ENCODE measurements at places on chromosomes 4 and X.

DNA sequence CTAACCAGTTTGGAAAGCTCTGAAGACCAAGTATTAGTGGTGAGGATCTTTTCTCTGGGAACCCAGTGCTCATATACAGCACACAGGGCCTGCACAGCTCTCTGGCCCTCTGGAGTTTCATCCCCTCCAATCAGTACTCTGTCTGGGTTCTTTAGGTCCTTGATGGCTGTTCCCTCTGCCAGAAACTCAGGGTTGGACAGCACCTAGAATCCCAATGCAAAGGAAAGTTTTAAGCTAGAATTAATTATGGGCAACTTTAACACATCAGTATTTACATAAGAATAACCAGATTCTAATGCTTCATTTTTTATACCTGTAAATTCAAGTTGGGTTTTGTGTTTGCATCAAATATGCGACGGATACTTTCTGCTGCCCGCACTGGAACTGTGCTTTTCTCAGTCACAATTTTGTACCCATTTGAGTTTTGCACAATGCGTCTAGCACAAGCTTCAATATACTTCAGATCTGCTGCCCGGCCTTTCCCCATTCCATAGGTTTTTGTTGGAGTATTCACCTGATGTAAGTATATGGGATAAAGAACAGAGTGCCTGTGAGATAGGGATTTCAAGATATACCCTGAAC, 16.8 kb downstream of the UGDH start:
- DNase-seq: no peak

GRCh38 chr4:149885896-149886295, 70.3 kb upstream of the IQCM start:
- no peak for DNase-seq

GRCh38 chr4:108361446-108361820, 192.7 kb upstream of the LEF1 start:
- no peak for DNase-seq

DNA sequence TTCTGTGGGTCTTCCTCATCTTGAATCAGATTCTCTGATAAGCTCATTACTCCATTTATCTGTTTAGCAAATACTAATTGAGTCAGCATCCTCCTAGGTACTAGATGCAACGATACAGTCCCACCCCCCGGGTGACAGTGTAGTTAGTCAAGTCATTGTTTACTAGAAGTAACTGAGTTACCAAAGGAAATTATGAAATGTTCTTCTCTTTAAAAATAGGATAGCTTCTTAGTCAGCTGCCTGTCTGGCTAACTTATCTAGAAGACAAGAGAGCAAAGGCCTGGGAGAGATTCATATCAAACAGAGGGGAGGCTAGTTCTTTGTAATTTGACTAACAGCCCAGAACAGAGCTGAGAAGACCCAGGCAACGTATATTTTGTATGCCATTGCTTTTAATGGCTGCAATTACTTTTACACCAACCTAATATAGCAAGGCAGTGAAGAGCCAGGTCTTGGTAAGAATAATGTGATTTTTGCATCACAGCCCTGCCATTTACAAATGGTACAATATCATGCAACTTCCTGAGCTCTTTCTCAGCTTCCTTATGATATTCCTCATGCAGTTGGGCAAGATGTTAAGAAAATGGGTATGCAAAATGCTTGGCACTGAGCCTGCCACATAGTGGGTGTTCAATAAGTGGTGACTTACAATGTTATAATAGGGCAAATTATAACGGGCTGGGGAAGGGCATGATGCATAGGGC, 149.9 kb downstream of the CHIC2 start:
- no peak for DNase-seq

- DNase-seq: no peak
Observed at GRCh38 chrX:12819222-12819621, 28.0 kb downstream of the PRPS2 start.

DNA sequence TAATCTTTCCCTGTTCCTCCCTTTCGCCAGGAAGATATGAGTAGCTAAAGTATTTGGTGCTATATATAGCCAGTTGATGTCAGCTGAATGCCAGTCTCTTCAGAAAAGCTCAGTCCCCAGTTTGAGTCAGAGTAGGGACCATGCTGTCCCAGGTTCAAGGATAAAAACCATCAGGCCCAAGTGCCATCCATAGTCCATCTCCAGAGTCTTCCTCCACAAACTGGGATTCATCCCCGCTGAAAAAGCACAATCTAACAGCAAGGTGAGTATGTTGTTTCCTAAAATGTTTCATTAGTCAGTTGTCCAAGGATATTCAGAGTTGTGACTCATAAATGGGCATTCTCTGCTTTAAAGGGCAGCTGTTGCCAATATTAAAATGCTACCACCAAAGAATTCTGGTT, at the start of gene MYOZ2:
Gene MYOZ2 (plus strand): TSS at position 112 of the 401 bp plus-strand sequence. CDS start 694 bp downstream, outside the sequence.
- no peak for DNase-seq

DNA sequence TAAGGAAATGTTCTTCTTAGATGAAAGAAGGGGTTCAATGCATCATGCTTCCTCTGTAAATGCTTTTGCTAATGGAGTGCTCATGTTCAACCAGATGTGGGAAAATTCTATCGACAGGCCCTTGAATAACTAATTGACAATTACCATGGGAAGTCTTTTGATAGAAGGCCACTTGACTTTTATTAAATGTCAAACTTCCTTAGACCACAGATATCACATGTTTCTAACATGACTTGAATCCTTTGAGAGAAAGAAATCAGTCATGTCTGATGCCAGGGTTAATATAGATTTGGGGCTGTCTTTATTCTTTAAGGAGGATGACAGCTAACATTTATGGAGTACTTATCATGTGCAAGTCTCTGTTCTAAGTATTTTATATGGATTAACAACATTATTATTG, 280.1 kb downstream of the DCHS2 start:
- DNase-seq: no peak

- DNase-seq: no peak
Observed at GRCh38 chr4:25943312-25943711, 29.3 kb downstream of the SMIM20 start.

DNA sequence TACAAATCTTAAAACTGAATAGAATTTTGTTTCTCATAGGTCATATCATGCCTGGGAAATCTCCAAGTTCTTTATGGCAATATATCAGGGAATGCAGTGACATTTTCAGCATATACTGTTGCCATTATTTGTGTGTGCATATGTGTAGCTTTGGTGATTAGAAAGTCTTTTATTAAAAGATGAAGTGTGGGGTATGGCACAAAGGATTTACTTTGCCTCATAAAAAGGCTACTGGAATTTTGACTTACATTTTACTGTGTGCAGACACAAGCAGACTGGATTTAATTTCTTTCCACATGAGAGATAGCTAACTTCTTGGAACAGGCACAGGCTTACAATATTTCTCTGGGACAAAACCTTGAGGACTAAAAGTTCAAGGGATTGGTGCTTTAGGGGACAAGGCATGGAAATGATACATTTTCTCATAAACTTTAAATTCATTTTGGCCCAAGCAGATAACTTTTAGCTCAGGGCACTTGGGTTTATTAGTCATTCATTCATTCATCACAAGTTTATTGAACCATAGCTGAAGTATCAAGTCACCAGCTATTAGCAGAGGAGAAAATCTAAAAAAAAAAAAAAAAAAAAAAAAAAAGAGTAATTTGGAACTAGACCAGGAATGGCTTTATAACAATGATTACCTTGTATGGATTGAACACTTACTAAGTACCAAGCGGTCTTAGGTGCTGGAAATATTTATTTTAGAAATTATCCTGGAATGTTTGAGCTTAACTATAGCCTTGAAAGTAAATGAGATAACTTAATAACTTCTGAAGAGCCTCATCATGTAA, 191.5 kb downstream of the SLIT2 start:
- no peak for DNase-seq

DNA sequence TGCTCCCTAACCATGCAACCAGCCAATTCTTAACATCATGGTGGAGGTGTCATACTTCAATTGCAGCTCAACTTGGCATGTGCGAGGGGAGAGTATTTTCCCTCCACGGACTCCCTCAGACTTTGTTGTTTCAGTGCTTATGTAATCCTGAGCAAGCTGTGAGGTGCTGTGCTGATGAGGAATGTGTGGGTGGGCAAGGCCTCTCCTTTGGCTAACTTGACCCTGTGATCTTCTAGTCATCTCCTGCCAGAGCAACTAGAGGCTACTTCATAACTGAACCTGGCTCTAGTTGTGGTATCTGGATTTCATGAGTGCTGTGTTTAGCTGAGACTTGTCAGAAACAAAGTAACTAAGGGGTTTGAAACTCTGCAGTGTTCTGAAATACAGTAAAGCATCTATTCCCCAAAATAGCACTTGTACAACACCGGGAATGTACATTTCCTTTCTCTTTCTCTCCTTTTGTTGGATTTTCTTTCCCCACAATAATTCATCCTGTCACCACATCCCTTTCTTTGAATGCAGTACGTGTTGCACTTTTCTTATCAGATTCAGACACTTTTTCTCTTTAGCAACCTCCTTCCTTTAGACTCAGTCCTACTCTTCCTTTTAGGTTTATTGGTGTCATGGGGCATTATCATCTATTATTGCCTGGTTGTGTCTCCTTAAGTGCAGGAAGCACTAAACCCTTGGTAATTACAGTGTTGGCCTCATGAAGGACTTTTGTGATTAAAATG, 415.2 kb upstream of the NR3C2 start:
- no peak for DNase-seq

DNA sequence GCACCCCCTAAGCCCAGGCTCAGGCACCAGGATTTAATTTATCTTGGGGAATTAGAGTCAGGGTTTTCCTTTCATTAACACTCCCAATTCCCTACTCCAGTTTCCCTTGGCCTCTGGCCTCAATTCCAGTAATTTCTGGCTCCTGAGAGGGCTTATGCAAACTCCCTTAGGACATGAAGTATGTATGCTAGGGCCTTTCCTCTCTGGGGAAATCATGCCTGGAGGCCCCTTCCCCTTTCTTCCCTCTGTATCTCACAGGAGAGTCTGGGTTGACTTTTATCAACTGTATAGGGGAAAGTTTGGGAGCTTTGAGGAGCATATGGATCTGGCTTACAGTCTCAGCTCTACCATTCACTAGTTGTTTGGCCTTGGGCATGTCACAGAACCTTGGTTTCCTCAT, 169.5 kb downstream of the SHROOM4 start:
- no peak for DNase-seq

DNA sequence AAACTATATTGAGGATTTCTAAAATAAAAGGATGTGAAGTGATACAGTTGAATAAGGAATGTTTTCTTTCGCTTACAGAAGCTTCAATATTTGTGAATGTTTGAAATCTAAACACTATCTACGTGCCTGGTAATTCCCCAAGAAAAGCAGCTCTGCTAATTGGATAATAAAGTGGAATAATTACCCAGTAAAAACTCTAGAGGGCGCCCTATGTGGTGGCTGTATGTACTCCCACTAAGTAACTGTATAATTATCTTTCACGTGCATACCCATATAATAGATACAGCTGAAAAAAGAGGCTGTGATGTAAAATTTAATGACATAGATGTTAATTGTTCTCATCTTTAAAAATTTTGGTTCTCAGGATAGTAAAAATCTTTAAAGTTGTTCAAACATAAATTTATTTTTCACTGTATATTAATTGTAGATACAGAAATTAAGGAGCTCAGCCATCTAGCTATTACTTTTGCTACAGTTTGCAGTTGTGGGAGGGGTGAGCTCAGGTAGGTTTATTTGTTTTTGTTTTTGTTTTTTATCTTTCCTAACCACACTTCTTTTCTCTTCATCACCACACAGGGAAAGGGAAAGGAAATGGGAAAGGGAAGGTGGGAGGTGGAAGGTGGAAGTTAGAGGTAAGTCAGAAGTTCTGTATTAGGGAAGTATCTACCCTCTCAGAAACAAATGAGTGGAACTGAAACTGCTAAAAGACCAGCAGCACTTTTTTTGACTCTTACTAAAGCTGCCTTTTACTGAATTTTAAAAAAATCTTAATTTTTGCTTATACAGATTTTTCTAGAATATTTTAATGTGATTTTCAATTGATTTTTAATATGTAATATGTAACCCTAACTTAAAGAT, 151.7 kb upstream of the RPS6KA6 start:
- no peak for DNase-seq

DNA sequence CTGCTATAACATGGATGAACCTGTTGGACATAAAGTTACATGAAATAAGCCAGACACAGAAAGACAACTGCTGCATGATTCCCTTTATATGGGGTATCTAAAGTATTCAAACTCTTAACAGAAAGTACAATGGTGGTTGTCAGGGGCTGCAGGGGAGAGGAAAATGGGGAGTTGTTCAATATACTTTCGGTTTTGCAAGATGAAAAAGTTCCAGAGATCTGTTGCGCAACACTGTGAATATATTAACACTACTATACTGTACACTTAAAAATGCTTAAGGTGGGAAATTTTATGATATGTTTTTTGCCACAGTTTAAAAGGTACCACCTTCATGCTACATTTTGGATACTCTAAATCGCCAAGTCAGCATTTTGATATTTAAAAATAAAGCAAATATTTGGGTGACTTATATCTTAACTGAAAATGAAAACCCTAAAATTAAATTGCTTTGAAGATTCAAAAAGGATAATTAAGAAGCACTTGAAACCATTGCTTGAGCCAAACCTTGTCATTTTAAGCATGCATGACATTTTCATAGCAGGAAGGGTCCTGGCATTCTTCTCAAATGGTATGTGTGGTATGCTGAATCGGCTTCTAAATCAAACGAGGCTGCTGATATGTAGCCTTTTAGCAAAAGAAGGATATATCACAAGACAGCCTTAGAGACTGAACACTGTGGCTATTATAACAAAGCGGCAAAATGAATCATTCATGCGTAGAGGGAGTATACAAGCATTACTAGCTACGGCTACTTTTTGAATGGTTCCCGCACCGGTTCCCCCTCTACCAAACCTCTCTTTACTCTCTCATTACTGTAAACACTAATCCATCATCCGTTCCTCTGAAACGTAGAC, 607.1 kb upstream of the DIPK2B start:
- no peak for DNase-seq

DNA sequence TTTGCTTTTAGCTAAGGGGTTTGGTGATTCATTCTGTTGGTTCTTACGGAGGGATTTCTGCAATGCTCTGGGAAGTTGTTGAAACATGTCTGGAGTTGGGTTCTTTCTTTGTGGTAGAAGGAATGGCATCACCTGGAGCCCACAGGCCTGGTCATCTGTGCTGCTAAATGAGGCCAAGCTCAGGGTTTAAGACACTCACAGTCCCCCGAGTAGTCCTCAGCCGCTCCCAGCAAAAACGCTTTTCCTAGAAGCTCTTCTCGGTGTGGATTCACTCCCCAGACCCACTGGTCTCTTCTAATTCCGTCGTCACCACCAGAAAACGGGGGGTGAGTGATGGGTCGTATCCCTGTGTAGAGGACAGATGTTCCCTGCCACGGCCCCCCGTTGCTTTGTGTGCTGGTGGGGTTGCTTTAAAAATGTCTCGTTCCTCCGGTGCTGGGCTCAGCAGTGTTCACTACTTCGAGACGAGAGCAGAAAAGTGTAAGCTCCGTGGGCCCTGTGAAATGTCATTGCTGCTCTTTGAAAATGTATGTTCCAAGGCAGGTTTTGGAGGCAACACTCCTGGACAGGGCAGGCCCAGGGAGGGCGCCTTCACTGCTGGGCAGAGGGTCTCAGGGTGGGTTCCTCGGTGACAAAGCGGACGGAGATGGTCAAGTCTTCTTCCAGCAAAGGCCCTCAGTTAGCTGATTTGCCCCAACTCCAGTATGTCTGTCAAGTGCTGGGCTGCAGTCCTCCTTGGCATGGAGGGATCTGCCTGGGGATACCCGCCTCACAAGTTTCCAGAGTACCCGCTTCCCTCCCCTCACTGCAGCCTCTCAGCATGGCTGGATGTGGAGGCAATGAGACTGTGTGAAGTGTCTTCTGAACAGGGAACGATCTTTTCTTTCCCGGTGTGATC, 37.3 kb downstream of the PSAPL1 start:
- no peak for DNase-seq
